ENCODE measurements at places on chromosomes 5 and 9. TPM values are rescaled to one million over a fixed set of nuclear protein-coding genes. Genes with fewer than 3 reads are reported as not detected.

- no peak for DNase-seq
Observed at GRCh38 chr9:14869671-14870070, 40.6 kb downstream of the FREM1 start.

Gene SPAG8
- 4.7 TPM for total RNA-seq

- DNase-seq, result no peak
Observed at GRCh38 chr5:136001466-136001981, 27.3 kb upstream of the TGFBI start.

- no peak for DNase-seq
Observed at GRCh38 chr5:34002629-34003328, 5.1 kb downstream of the AMACR start.

DNA sequence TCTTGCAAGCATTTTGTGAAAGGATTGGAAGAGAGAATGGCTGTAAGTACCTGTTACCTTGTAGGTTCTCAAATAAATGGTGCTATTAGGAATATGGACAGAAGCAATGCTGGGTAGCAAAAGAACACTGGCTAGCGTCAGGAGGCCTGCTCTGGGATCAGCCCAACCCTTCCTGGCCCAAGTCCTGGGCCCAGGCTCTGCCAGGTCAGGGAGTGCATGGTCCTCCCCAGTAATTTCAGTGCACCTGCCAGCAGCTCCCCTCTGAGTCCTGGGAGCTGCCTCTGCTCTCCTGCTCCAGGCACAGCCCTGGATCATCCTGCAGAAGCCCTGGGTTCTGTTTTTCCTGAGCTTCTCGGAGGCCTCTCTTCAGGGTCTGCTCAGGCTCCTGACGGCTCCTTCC, 89.5 kb upstream of the ARAP3 start:
- no peak for DNase-seq

- no peak for DNase-seq
Observed at GRCh38 chr9:130927338-130927737, 11.7 kb downstream of the FIBCD1 start.

- no peak for DNase-seq
Observed at GRCh38 chr9:97397220-97397619, 14.7 kb upstream of the TDRD7 start.

Gene C5orf46
- not detected for total RNA-seq

GRCh38 chr9:137014166-137014565, 13.9 kb downstream of the ABCA2 start:
- DNase-seq, result no peak

Gene SLC6A3
- not detected for total RNA-seq

Data from occipital lobe (tissue), 3 donors.